Motor neuron (in vitro differentiated cells): ENCODE measurements at places on chromosomes 5 and 9. TPM values are rescaled to one million over a fixed set of nuclear protein-coding genes. Genes with fewer than 3 reads are reported as not detected.

DNA sequence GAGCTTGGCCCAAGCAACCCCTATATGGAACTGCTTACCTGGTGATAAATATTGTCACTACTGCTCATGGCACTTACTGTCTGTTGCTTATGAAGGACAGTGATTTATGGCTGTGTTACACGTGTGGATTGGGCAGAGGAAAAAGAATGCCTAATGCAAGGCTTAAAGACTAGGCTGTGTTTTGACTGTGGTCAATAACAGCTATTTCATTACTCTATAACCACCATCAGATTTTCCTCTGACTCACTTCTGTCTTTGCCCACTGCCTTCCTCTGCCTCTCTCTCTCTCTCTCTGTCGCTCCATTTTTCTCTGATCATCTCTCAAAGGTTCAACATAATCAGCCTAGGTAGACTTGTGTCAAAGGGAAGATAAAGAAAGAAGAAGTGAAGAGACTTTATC is 96.2 kb downstream of the TLR4 start:
- no peak for ATAC-seq

DNA sequence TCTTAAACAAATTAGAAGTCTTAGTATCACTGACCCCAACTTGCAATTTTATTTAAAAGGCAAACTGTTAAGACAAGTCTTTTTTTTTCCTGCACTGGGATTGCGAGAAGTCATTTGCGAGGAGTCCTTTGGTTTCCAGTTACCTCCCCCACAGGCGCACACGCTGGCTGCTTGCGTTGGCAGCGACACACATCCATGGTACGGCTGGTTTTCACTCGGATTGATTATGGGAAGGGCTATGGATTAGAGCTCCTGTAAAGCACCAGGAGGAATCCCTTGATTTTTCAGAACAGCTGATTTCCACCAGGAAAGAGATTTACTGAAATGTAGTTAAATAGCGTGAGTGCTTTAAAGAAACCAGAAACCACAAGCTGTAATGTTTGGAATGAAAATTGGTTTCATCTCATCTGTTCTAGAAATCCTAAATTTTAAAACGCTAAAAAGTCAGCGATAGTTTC is 737 bp downstream of the SLC1A3 start:
- peak; percentile 34 for ATAC-seq

DNA sequence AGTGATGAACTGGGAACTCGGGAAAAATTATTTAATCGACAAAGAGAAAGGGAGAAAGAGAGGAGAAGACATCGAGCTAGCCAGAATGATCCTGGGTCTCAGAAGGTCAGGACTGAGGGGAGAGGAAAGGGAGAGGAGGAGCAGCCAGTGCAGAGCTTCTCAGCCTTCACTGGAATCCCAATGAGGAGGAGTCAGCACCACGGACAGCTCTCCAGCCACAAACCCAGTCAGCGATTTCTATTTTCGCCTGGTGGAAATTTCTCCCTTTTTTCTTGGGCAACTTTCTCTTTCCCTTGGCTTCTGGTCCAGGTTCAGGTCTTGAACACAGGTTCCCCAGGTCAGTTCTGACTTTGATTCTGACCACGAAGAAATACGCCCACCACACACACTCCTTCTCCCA is 1.6 kb upstream of the BRINP1 start:
- no peak for ATAC-seq

- no peak for ATAC-seq
These were observed 13.8 kb downstream of the SLC44A1 start for GRCh38 chr9:105258225-105258737.

DNA sequence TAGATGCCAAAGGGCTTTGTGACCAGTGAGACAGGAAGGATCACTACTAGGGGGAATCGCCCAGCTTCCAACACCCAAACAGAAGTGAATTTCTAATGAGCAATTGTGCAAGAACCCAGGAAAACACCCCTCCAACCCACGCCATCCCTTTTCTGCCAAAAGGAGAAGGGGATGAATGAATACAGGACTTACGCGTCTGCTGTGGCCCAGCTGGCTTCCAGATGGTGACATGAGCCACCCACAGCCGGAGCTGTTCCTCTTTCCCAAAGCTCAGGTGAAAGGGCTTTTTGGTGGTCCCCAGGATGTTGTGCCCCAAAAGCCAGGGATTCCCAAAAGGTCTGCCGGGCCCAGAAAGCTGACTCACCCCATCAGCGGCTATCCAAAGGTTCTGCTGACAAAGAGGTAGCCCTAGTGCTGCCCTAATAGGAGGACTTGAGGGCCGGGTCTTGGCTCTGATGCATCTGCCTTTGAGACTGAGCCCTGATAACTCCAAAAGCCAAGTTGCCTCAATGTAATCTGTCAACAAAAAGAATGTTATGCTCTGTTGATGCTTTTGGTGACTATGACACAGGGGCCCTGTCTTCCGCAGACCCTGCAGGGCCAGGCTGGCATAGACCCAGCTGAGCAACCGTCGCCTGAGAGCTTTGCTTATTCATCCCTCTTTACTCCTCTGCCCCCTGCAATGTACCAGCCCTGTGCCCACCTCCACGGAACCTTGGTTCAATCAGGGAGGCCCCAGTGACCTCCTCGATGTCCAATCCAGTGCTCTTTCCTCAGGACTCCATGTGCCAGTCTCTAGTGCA is 14.5 kb downstream of the GSN start:
- peak; percentile 15 for ATAC-seq

- ATAC-seq: no peak
These were observed 77.3 kb downstream of the NFIB start for GRCh38 chr9:14236591-14236990.

DNA sequence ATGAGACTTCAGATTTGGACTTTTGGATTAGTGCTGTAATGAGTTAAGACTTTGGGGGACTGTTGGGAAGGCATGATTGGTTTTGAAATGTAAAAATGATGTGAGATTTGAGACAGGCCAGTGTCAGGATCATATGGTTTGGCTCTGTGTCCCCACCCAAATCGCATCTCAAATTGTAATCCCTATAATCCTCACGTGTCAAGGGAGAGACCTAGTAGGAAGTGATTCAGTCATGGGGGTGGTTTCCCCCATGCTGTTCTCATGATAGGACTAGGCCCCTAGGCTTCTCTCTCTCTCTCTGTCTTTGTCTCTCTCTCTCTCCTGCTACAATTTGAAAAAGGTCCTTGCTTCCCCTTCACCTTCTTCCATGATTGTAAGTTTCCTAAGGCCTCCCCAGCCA is 473.3 kb upstream of the CD180 start:
- no peak for ATAC-seq

DNA sequence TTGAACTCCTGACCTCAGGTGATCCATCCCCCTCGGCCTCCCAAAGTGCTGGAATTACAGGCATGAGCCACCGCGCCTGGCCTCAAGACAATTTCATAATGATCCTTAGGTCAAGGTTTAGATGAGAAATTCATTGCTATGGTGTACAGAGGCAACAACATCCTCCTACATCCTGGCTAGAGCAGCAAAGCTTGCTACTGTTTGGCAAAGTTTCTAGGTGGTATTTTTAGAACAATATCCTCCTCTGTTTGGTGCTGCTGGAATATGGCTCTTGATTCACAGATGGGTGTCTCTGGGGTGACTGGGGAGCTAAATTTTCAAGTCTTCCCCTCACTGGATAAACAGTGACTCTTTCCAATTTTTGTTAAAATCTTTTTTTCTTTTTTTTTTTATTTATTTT is 30.6 kb downstream of the CRHBP start:
- ATAC-seq: no peak

DNA sequence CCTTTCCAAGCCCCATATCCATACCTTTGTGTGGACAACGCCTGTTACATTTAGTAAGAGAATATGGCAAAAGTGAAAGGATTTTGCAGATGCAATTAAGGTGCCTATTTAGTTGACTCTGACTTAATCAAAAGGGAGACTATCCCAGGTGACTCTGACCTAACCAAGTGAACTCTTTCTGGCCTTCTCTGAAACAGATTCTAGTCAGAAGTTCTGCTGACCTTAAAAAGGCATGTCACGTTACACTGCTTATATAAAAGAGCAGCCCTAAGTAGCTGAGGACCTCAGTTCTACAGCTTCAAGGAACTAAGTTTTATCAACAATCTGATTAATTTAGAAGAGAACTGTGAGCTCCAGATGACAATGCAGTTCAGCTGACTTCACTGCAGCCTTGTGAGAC is 5.7 kb upstream of the TICAM2 start:
- ATAC-seq: no peak

DNA sequence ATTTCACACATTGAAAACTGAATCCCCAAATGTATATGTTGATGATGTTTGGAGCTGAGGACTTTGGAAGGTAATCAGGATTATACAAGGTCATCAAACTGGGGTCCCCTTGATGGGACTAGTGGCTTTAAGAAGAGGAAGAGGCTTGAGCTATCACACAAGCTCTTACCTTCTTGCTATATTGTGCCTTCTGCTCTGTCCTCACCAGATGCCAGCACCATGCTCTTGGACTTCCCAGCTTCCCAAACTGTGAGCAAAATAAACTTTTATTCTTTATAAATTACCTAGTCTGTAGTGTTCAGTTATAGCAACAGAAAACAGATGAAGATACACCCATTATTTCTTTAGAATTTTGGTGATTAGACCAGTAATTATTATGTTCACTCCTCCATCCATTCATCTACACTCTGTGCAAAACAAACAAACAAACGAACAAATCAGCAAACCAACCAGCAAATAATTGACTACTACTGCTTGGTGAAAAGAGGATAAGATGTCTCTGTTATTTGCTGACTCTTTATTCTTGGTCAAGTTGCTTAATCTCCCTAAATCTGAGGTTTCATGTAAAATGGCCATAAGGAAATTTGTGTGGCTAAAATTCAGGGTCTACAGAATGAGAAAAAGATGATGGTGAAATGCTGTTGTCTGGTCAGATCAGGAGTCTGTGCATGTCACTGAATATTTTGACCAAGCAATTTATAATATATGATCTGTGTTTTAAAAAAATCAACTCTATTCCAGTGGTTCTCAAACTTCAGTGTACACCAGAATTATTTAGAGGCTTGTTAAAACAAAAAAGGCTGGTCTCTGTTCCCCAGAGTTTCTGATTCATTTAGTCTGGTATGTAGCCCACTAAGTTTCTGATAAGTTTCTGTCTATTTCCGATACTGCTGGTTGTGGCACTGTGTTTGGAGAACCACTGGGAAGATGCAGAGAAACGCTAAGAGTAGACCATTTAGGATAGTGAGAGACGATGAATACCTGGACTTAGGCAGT is 854.1 kb downstream of the MAT2B start:
- ATAC-seq: no peak

GRCh38 chr5:101080462-101081240 is 177.6 kb upstream of the ST8SIA4 start:
- ATAC-seq: peak; percentile 41

GRCh38 chr9:101366038-101366756 is 18.6 kb downstream of the BAAT start:
- ATAC-seq: no peak

GRCh38 chr5:539469-540070 is 15.3 kb upstream of the SLC9A3 start:
- peak; percentile 54 for ATAC-seq

DNA sequence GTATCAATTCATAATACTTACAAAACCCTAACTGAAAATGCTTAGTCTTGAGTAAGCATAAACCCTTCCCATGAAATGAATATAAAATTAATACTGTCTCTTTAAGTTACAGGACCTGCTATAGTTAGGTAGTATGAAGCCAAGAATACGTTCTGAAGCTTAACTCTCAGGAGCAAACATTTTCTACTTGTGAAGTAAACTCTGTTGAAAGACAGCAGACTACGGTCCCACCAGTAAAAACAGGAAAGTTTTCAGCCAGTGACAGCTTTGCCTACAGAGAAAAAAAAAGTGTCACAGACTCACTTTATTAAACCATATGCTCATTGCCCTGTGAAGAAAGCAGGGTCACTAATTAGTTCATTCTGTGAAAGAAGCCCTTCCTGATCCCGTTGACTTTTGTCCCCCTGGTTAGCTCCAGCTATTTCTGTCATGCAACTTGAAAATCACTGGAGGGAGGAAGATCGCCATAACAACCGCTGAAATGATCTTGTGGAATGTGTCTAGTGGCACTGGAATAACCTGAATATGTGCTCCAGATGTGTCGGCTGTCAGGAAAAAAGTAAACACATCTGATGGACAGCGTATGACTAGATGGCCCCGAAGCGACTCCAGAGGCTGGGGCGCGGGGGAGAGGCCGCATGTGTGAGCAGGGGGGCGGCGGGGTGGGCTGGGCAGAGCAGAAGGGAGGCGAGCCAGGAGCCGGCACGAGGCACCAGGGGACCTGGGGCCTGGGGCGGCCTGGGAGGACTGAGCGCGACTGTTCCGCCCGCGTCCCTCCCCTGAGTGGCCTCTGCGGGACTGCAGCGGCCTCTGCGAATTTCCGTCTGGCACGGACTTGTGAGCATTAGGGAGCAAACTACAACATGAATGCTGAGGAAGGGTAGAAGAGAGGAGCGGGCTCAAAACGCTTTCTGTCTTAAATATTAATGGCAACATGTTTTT is 41.9 kb downstream of the BNC2 start:
- peak; percentile 94 for ATAC-seq

DNA sequence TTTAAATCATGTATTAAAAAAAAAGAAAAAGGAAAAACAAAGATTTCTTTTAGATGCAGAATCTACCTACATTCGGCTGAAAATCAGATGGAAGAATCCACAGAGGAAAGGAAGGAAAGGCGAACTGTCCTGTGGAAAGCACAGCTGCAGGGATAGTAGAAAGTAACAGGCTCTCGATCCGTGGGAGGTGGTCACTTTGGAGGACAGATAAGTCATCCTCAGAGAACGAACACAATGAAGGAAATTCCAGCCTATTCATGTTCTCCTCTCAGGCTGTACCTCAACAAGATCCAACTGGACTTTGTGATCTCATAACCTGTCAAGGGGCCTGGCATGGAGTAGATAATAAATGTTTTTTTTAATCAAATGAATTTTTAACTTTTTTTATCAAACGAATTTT is 72.8 kb downstream of the NR6A1 start:
- peak; percentile 97 for ATAC-seq

DNA sequence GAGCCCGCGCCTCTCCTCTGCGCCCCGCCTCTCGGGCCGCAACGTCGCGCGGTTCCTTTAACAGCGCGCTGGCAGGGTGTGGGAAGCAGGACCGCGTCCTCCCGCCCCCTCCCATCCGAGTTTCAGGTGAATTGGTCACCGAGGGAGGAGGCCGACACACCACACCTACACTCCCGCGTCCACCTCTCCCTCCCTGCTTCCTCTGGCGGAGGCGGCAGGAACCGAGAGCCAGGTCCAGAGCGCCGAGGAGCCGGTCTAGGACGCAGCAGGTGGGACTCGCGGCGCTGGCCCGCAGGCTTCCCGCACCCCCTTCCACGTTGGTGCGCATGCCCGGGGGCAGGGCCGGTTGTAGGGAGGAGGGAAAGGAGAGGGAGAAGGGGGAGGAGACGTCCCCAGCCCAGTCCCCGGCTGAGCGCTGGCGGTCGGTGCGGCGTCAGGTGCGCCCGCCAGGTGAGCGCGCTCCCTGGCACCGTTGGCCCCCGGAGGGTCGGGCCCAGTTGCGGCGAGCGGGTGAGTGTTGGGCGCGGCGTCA is at the start of gene OCLN:
OCLN (plus strand) TSS at position 400 of the 532 bp plus-strand sequence. CDS start 11,455 bp downstream, outside the sequence.
- ATAC-seq: peak; percentile 93

- no peak for ATAC-seq
These were observed 42.6 kb downstream of the SLF1 start for GRCh38 chr5:94661086-94661485.

- no peak for ATAC-seq
These were observed 55.4 kb downstream of the STK32A start for GRCh38 chr5:147290261-147290660.

The CXCL14 gene
- 0.16 TPM in 1 of 2 replicates, not detected in the other for total RNA-seq

The NOXA1 gene
- 0.15 TPM in 1 of 2 replicates, not detected in the other for total RNA-seq

The GFI1B gene
- total RNA-seq: 0.23 and 0.80 TPM in 2 replicates

The MYO10 gene
- total RNA-seq: 24.9 and 30.9 TPM in 2 replicates

The ORM1 gene
- total RNA-seq: not detected in 2 replicates

The TMEM171 gene
- not detected in 2 replicates for total RNA-seq

The DRD1 gene
- 0.33 and 0.39 TPM in 2 replicates for total RNA-seq
